ENCODE measurements at places on chromosomes 1 and 21.

DNA sequence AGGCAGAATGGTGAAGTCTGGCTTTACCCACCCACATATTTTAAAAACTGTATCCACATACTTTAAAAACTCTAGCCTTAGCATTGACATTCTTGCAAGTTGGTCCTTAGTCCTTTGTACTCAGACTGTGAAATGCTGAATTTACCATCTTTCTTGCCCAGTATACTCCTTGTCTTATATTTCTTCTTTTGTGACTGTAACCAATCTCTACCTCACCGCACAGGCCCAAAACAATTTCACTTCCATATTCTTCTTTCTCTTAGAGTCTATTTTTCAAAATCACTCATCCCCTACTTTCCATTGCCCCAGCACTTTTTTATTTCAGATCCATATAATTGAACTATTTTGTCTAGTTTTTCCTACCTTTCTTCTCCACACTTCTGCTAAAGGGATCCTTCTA, 892.4 kb upstream of the B3GALT2 start:
- DNase-seq = no peak

DNA sequence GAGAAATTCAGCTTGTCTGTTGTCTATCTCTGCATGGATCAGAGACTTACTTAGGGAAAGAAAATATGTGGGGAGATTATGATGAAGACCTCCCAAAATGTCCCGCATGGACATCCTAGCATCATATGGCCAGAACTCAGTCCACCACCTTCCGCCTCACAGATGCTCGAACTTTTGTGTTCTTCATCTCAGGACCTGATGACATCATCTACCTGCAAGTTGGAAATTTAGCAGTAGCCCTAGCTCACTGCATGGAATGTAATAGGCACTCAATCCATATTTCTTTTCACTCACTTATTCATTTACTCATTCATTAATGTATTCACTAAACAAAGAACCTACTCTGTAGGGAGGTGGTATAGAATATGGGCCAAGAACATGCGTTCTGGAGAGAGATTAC, 96.8 kb downstream of the CLIC6 start:
- DNase-seq = no peak

GRCh38 chr1:155061381-155062150, 2.0 kb upstream of the EFNA4 start:
- peak; percentile 73 for DNase-seq

- no peak for DNase-seq
Observed at GRCh38 chr1:174007851-174008250, 14.3 kb downstream of the RC3H1 start.

GRCh38 chr1:43121256-43121900, 50.7 kb downstream of the EBNA1BP2 start:
- DNase-seq = no peak

- peak; percentile 63 for DNase-seq
Observed at GRCh38 chr1:161119092-161119903, 1.4 kb downstream of the NIT1 start.
